ENCODE measurements at places on chromosomes 6 and 20.

- H3K27me3 ChIP-seq, result no peaks in the 10 kb centered on the region
- no peaks in the 10 kb centered on the region for H3K4me1 ChIP-seq
- H3K36me3 ChIP-seq, result no peaks in the 10 kb centered on the region
- DNase-seq, result no peak
Measured at GRCh38 chr20:40640667-40641066, 48.4 kb downstream of the MAFB start.

- no peaks in the 10 kb centered on the region for H3K27me3 ChIP-seq
- peaks cover 44% of the 10 kb centered on the region for H3K36me3 ChIP-seq
- peak within 1 kb of the TSS; percentile 93 for H3K4me3 ChIP-seq
- H3K4me1 ChIP-seq, result peaks cover 13% of the 10 kb centered on the region
- peak; percentile 64 for DNase-seq
- H3K27ac ChIP-seq, result peak within 1 kb of the TSS; percentile 98
Measured at GRCh38 chr6:17281100-17281496, at the start of gene RBM24. RBM24 (plus strand) TSS chr6:17281361; CDS start chr6:17281582, 221 bp downstream.

GRCh38 chr20:59159493-59160376 is 3.9 kb upstream of the ZNF831 start:
- no peaks in the 10 kb centered on the region for H3K4me1 ChIP-seq
- H3K27me3 ChIP-seq, result peaks cover 2% of the 10 kb centered on the region
- H3K36me3 ChIP-seq, result no peaks in the 10 kb centered on the region
- no peak overlapping the region for H3K27ac ChIP-seq
- no peak overlapping the region for H3K4me3 ChIP-seq
- DNase-seq, result no peak

DNA sequence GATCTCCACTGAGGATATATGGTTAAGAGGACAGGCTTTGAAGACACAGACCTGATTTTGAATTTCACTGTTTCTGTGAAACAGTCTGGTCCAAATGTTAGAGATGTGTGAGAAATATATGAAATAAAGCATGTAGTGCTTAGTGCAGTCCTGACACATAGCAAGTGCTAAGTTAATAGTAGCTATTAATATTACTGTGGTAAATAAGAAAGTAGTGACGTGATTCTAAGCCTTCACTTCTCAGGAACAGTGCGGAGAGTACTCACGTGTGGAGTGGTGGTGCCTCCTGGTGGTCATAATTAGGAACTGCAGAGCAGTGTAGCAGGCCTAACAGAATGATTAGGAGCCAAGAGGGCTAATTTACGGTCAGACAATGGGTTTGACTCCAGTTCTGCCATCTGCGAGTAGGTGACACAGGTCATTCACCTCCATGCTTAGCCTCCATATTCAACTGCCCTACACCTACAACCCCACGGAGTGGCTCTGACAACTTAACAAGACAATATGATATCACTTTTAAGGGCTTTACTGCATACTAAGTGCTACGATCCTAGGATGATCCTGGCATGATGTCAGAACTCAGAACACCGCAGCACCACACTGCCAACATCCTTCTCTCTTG is 106.2 kb downstream of the JPH2 start:
- H3K27me3 ChIP-seq, result no peaks in the 10 kb centered on the region
- H3K4me1 ChIP-seq, result peaks cover 15% of the 10 kb centered on the region
- H3K36me3 ChIP-seq, result no peaks in the 10 kb centered on the region
- no peak overlapping the region for H3K4me3 ChIP-seq
- H3K27ac ChIP-seq, result no peak overlapping the region
- peak; percentile 53 for DNase-seq

DNA sequence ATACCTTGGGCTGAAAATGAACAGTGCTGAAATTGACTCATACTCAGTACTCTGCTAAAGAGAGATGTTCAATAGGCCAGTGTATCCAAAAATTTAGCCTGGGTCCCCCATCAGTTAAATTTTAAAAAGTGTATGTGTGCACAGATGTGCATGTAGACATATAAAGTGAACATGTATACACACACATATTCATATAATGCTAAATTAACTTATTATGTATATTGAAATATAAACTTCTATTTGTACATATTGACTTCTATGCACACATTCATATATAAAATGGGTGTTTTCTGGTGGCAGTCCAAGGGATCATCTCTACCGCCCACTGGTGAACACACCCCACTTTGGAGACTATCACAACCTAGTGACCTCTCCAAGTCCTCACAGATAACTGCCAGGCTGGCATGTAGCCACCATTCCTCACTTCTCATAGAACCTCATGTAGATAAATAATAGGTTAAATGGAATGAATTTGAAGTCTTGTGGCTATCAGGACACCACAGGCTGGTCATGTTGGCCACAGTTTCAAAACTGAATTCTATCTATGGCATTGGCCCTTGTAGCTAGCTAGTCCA is 8.8 kb downstream of the SLC22A16 start:
- H3K27me3 ChIP-seq, result no peaks in the 10 kb centered on the region
- no peak for DNase-seq
- no peaks in the 10 kb centered on the region for H3K4me1 ChIP-seq
- no peaks in the 10 kb centered on the region for H3K36me3 ChIP-seq

GRCh38 chr20:35714127-35714526 is 14.9 kb downstream of the ROMO1 start:
- H3K36me3 ChIP-seq, result peaks cover 10% of the 10 kb centered on the region
- no peaks in the 10 kb centered on the region for H3K27me3 ChIP-seq
- no peak for DNase-seq
- peaks cover 63% of the 10 kb centered on the region for H3K4me1 ChIP-seq
- H3K4me3 ChIP-seq, result no peak overlapping the region

DNA sequence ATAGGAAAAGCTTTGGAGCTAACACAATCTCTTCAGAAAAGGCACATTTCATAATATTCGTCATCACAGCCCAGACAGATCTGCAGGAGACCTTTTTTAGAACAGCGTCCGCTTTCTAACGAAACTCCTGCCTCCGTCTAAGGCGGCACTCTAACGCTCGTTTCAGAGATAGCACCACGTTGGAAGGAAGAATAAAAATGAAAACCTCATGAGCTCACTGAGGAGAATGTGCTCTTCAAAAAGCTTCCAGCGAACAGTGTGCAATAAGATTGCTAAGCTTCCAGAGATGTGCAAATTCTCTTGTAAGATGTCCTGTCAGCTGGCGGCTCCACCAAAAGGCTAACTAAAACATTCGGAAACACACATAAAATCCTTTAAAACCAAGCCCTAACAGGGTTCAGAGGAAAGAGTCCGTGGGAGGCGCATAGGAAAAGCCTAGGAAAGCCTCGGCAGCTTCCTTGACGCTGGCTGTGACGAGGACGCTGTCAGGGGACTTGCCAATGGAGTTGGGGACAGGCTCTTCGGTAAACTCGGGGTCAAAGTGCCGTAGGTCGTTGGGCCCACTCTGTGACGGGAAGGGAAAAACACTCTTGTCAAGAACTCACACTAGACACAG is 117.6 kb upstream of the SLC2A12 start:
- peak; percentile 53 for DNase-seq
- peak overlapping the region; percentile 98 for H3K27ac ChIP-seq
- no peaks in the 10 kb centered on the region for H3K27me3 ChIP-seq
- peak overlapping the region; percentile 90 for H3K4me3 ChIP-seq
- peaks cover 53% of the 10 kb centered on the region for H3K36me3 ChIP-seq

DNA sequence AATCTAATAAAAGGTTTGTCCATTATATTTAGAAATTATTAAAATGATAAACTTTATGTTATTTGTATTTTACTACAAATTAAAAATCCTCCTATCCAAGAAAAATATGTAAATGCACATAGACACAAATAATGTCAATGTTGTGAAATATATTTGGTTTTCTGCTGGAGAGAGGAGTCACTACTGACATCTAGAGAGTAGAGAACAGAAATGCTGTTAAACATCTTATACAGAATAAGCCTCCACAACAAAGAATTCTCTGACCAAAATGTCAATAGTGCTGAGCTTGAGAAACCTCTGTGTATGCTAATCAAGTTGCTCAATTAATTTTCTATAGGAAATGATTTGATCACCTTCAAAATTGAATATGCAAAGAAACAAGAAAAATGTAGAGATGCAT is 12.4 kb downstream of the HTR1B start:
- DNase-seq, result no peak
- H3K27ac ChIP-seq, result no peak overlapping the region
- H3K4me1 ChIP-seq, result no peaks in the 10 kb centered on the region
- no peaks in the 10 kb centered on the region for H3K36me3 ChIP-seq
- H3K27me3 ChIP-seq, result no peaks in the 10 kb centered on the region
- H3K4me3 ChIP-seq, result no peak overlapping the region

DNA sequence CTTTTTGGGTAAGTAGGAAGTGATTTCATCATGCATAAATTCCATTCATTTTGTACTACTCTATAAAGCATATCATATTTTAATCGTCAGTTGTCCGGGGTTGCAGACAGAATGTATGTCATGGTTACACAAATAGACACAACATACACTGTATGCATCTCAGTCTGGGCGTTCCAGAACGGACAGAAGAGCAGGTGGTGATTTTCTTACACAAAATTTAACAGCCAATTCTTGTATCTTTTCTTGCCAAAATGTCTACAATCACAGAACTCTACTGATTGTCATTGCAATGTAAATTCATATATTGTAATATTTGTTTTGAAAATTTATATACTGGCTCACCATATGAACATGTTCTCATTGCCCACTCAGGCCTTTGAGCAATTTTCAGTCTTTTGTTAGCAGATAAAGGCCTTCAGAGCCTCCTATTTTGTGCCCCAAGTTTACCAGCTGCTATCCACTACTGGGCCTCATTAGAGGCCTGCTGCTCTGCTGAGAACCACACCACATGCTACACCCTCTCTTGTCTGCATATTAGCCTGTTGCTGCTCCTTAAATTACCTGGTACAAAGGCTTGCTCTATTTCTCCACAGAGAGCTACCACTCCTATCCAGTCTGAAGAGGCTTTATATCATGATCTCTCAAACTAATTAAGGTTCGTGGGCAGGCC is 61.5 kb downstream of the PRDM13 start:
- no peak overlapping the region for H3K4me3 ChIP-seq
- DNase-seq, result no peak

DNA sequence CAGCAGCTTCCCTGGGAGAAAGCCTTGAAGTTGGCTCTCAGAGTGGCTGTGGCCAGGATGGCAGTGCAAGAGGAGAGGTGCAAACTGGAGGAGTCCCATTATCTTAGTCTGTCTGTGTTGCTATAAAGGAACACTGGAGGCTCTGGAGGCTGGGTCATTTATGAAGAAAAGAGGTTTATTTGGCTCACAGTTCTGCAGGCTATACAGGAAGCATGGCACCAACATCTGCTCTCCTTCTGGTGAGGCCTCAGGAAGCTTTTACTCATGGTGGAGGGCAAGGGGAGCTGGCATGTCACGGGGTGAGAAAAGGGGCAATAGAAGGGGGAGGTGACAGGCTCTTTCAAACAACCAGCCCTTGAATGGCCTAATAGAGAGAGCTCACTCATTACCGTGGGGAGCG is 47.1 kb downstream of the PSMG4 start:
- peaks cover 12% of the 10 kb centered on the region for H3K4me1 ChIP-seq
- DNase-seq, result no peak
- H3K36me3 ChIP-seq, result no peaks in the 10 kb centered on the region
- H3K27me3 ChIP-seq, result no peaks in the 10 kb centered on the region
- no peak overlapping the region for H3K27ac ChIP-seq

DNA sequence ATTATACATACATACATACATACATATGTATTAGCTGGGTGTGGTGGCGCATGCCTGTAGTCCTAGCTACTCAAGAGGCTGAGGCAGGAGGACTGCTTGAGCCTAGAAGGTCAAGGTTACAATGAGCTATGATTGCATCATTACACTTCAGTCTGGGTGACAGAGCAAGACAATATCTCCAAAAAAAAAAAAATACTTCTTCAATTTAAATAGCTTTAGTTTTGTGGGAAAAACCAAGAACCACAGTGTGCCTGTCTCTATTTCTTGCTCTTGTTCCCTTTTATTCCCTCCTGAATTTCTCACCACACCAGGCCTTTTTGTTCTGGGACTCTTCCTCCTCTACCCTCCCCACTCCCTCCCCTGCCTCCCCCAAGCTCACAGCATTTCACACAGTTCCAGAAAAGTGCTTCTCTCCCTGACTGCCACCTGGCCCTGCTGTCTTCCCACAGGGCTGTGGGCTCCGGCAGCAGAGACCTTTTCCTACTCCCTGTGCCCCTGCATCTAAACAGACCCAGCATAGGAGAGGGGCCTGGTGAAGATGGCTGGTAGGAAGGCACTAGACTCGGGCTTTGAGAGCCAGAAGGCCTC is 1.3 kb downstream of the C20orf203 start:
- no peaks in the 10 kb centered on the region for H3K36me3 ChIP-seq
- H3K27me3 ChIP-seq, result no peaks in the 10 kb centered on the region
- no peak for DNase-seq
- H3K4me3 ChIP-seq, result no peak overlapping the region
- no peaks in the 10 kb centered on the region for H3K4me1 ChIP-seq

- H3K4me3 ChIP-seq, result no peak overlapping the region
- no peak overlapping the region for H3K27ac ChIP-seq
- no peaks in the 10 kb centered on the region for H3K36me3 ChIP-seq
- no peaks in the 10 kb centered on the region for H3K27me3 ChIP-seq
- DNase-seq, result no peak
- H3K4me1 ChIP-seq, result no peaks in the 10 kb centered on the region
Measured at GRCh38 chr20:13302647-13303450, 81.8 kb downstream of the ISM1 start.

DNA sequence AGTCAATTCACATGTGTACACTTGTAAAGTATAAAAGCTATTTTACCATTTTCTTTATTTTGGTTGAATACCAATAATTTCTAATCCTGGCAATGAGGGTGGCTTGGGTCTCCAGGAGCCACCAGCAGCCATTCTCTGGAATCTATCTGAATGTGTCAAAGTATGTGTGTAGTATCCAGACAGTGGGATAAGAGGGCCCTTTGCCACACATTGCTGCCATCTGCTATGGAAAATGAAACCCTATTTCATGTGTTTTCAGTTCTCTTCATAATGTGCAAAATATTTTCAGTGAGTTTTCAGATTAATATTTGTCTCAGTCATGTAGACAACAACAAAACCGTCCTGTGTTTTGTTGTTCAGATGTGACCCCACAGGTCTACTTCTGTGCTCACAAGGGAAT is 46.3 kb downstream of the CDYL start:
- DNase-seq, result no peak
- H3K27ac ChIP-seq, result no peak overlapping the region
- no peaks in the 10 kb centered on the region for H3K36me3 ChIP-seq
- no peaks in the 10 kb centered on the region for H3K4me1 ChIP-seq
- H3K27me3 ChIP-seq, result no peaks in the 10 kb centered on the region

DNA sequence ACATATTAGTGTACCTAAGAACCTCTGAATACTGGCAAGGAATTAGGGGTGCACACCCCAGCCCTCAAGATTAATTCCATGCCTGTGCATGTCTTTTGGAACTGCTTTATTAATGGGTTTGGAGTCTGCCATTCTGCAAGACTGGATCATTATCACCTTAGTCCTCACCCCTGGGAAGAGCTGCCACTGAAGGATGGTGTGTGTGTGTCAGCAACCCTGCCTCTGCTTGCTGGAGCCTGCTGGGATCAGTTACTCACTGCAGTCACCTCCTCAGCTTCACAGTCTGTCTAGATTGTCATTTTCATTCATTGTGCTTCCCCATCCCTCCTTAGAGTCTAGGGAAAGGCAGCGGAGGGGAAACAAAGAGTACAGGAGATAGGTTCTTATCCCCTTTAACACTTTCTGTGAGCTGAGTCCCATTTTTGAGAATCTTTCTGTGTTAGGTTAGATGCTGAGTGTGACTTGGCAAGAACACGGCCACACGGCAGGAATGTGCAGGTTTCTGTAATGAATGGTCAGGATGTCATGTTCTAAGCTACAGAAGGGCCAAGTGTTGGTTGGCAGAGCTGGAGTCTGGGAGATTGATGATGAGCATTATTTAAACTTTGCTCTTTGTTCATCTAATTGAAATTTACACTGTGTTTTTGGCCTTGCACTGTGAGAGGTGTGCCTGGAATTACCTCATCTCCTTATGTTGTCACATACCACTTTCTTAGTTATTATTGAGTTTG is 21.1 kb downstream of the GHRH start:
- peaks cover 50% of the 10 kb centered on the region for H3K4me1 ChIP-seq
- H3K36me3 ChIP-seq, result peaks cover 79% of the 10 kb centered on the region
- no peak for DNase-seq
- no peak overlapping the region for H3K4me3 ChIP-seq
- peak overlapping the region; percentile 32 for H3K27ac ChIP-seq
- H3K27me3 ChIP-seq, result no peaks in the 10 kb centered on the region
